ENCODE measurements at places on chromosomes 13 and 19.

- DNase-seq = no peak
These were observed 5.0 kb downstream of the POGLUT2 start for GRCh38 chr13:102793611-102794355.

DNA sequence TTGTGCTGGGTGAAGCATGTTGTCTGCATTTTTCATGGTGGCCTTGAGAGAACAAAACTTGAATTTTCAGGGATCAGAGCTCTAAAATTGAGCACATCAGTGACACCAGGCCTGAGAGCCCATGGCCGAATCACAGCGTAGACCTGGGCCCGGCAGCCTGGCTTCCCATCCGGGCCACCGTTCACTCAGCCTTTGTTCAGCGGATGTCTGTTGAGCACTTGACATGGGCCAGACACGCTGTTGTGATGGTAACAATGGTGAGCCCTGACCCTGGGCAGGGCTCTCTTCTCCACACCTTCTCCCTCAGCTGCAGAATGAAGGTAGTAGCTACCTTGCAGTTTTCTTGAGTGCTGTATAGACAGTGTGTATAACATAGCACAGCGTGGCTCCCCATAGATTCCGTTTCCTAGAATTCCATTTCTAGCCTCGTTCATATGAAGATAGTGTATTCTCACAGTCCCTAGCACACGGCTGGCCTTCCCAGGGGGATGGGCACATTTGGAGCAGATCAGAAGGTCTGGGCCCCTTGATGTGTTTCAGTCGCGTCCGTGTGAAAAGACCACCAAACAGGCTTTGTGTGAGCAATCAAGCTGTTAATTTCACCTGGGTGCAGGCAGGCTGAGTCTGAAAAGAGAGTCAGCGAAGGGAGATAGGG lies 75.3 kb downstream of the RAB20 start:
- DNase-seq = no peak

DNA sequence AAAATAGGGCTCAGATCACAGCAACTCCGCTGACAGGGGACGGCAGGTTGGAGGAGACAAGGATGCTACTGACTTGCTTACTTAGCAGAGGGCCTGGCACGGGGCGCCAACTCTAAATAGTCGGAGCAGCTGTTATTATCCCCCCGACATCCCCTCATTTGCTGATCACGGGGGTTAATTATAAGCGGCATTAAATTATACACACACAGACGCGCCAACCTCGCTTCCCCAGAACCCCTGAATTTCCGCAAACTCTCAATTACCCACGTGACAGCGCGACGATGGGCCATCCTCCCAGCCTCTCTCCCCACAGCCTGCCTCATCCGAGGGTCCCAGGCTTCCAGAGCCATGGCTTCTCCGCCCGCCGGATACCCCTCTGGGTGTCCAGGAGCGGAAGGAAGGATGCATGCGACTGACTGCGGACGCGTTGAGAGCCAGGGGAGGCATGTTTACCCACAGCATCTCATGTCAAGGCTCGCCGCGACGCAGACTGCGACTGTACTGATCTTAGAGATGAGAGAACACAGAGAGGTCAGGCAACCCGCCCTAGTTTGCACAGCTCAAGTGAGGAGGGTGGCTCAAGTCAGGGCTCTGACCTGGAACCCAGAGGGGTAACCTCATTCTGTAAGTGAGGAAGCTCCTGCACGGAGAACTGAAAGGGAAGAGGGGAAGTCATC lies 5.7 kb downstream of the PTPRS start:
- DNase-seq = no peak

DNA sequence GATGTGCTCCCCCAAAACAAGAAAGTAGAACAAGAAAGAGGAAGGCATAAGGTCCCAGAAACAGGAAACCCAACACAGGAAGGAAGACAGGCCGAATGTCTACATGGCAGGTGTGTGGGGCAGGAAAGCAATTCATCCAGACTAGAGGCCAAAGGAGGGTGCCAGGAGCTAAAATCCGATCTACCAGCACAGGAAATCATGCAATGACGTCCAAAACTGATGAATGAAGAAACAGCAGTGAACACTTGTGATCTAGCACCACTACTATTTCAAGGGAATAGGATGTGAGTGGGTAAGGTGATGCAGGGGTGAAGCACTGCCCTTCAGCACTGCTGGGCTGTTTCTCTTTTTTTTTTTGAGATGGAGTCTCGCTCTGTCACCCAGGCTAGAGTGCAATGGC lies 59.1 kb downstream of the DOCK9 start:
- DNase-seq = no peak

DNA sequence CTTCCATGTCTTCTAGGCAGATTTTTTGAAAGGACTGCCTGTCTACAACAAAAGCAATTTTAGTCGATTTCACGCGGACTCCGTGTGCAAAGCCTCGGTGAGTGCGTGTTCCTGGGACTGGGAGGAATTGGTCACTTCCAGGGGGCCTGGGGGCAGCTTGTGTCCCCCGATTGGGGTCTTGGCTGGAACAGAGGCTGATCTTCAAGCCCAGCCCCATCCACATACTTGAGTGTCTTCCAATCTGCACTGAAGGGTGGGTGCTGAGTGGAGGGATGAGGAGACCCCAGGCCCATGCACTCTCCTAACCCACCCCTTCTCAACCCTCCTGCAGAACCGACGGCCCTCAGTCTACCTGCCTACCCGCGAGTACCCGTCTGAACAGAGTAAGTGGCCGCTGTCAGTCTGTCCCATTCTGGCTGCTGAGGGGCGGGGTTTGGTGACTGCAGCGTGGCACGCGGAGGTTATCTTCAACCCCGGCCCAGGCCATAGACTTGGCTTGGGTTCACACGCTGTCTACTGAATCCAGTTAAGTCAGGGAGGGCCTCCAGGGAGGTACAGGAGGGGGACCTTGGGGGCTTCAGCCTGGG lies 4.7 kb downstream of the DDA1 start:
- no peak for DNase-seq

GRCh38 chr13:27170221-27170515 lies 1.4 kb downstream of the USP12 start:
- DNase-seq = no peak

- no peak for DNase-seq
These were observed 10.0 kb downstream of the CUL4A start for GRCh38 chr13:113219256-113219940.

DNA sequence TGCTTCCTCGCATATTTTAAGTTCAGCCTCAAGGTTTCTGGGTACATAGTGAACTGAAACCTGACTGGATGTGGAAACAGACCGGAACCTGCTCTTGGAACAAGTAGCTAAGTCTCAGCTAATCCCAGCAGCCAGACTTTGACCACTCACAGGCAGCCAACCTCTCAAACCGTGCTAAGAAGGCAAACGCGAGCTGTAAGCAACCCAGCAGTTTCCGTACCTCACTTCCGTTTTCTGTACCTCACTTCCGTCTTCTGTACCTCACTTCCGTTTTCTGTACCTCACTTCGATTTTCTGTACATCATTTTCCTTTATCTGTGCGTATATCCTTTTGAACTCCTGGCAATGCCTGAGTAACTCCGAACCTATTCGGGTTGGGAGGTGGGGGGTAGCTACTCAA lies 96.8 kb downstream of the SUCLA2 start:
- no peak for DNase-seq

DNA sequence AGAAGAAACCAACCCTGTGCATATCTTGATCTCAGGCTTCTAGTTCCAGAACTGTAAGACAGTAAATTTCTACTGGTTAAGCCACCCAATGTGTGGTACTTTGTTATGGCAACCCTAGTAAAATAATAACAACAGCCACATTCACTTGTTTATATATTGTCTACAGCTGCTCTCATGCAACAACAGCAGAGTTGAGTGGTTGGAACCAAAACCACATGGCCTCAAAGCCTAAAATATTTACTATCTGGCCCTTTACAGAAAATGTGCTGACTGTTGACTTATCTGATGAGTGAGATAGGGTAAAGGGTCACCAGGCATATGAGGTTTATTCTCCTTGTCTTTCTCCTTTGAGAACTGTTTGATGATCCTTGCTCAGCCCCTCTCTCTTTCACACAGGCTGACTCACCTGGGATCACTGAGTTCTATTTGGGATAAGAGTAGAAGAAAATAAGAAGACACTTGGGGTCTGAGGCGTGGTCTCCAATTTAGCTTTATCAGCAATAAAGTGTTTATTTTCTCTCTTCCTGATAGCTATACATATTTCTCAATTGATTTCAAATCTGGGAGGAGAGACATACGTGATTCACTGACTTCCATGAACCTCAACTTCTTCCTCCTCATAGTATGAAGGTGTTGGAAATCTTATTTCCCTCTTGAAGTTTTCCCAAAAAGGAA lies 227.5 kb upstream of the STARD13 start:
- no peak for DNase-seq

- no peak for DNase-seq
These were observed 37.3 kb downstream of the CAPN12 start for GRCh38 chr19:38706792-38707511.
